ENCODE measurements at places on chromosomes 16 and 17. TPM values are rescaled to one million over a fixed set of nuclear protein-coding genes. Genes with fewer than 3 reads are reported as not detected.

DNA sequence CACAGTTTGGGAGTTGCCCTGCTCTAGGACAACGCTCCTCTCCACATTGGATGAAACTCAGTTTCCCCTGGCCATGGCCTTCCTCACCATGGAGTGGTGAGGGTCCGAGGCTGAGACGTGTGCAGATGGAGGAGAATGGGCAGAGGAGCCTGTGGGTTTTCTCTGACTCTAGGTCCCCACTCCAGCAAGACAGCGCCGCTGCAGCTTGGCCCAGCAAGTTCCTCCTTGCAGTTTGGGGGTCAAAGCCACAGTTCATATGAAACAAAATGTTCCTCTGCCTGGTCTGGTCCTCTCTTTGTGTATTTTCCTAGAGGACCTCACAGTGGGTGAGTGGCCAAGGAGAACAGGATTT, 2.3 kb downstream of the C16orf54 start:
- no peak for DNase-seq

- no peak for DNase-seq
Measured at GRCh38 chr17:2932946-2933345, 130.5 kb downstream of the OR1D5 start.

DNA sequence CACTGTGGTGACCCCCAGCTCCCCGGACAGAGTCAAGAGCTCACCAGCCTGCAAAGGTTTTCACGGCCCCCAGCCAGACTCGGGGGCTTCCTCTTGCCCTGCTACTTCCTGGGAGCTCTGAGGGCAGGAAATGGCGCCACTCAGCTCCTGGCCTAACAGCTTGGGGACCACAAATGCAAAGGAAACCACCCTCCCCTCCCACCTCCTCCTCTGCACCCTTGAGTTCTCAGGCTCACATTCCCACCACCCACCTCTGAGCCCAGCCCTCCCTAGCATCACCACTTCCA, 375 bp upstream of the SPN start:
- DNase-seq: peak; percentile 44

GRCh38 chr17:10207153-10207552, 8.7 kb upstream of the GAS7 start:
- no peak for DNase-seq

- no peak for DNase-seq
Measured at GRCh38 chr16:31083556-31083955, 5.2 kb downstream of the PRSS53 start.

GRCh38 chr16:75527825-75528299, 8.0 kb downstream of the CHST5 start:
- no peak for DNase-seq

Gene C16orf74
- not detected for total RNA-seq

Gene SPNS2
- total RNA-seq: 1.1 TPM

Gene MFSD6L
- total RNA-seq: 0.14 TPM

Gene C17orf107
- total RNA-seq: 3.4 TPM

Data from activated T-cell treated with anti-CD3 and anti-CD28 coated beads, Interleukin-2, amount 50 U/mL, for 72 hours (primary cell).